NCI-H69 (cell line): ENCODE measurements at places on chromosomes 3 and 15.
A peak's percentile ranks its signal among the peaks of the same experiment; 100 is the strongest.

DNA sequence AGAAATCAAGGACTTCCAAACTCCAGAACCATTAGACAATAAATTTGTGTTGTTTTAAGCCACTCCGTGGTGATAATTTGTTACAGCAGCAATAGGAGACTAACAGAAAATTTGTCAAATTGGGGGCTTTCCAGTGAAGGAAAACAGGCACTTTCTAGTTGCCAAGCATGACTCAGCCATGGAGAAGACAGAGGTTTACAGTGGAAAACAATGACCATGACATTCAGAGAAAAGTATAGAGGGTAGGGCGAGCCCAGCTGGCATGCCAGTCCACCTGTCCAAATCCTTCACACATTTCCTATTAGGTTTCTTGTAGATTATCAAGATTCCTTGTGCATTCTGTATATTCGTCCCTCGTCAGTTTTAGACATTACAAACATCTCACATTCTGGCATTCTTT is 24.9 kb downstream of the SLCO2A1 start:
- DNase-seq: no peak

- peak; percentile 97 for DNase-seq
These were observed 508.5 kb upstream of the ATP11B start for GRCh38 chr3:182284793-182285192.

GRCh38 chr3:49248840-49249227 is 28.2 kb downstream of the C3orf62 start:
- no peak for DNase-seq

- DNase-seq: no peak
These were observed 39.8 kb upstream of the ZBTB38 start for GRCh38 chr3:141328286-141329166.

DNA sequence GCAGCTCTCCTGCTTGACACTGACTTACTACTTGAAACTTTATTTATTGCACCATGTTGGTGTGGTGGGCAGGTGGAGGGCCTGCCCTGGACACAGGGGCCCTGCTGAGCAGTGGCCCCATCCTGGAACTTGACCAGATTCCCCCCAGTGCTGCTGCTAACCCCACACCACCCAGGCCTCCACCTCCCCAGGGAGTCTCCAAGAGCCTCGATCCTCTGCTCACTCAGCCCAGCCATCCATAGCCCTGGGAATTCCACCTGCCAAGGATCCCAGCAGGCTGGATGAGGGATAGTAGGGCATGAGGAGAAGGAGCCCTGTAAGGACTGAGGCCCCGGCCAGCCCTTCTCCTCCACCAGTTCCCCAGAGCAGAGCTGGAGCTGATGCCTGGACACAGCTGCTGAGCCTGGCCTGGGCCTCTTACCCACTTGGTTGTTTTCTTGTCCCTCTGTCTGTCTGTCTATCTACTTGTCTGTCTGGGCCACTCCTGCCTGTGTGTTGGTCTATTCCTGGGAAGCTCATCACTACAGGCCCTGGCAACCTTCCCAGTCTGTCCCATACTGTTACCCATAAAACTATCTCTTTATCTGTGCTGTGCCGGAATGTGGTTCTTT is 2.8 kb downstream of the CHAC1 start:
- no peak for DNase-seq

- DNase-seq: peak; percentile 63
These were observed 30.0 kb upstream of the NR2E3 start for GRCh38 chr15:71780115-71780976.

GRCh38 chr3:28081533-28081947 is 159.9 kb upstream of the CMC1 start:
- no peak for DNase-seq

GRCh38 chr3:186097663-186098451 is 11.0 kb downstream of the ETV5 start:
- peak; percentile 88 for DNase-seq

DNA sequence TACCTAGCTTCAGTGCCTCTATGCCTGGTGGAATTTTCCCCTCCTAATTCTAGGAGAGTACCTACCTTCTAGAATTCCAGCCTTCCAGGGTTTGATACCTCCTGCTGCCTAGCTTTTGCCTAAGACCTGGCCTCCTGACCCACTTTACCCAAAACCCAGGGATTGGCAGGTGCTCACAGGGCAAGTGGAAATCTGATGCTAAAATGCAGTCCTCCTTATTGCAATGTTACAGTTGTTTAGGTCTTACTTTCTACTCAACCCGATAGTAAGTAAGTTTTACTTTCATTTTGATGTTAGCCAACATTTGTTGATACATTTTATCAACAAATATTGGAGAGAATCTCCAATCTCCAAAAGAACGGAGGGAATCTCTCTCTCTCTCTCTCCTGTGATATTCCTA is 275.9 kb downstream of the DOCK3 start:
- no peak for DNase-seq

DNA sequence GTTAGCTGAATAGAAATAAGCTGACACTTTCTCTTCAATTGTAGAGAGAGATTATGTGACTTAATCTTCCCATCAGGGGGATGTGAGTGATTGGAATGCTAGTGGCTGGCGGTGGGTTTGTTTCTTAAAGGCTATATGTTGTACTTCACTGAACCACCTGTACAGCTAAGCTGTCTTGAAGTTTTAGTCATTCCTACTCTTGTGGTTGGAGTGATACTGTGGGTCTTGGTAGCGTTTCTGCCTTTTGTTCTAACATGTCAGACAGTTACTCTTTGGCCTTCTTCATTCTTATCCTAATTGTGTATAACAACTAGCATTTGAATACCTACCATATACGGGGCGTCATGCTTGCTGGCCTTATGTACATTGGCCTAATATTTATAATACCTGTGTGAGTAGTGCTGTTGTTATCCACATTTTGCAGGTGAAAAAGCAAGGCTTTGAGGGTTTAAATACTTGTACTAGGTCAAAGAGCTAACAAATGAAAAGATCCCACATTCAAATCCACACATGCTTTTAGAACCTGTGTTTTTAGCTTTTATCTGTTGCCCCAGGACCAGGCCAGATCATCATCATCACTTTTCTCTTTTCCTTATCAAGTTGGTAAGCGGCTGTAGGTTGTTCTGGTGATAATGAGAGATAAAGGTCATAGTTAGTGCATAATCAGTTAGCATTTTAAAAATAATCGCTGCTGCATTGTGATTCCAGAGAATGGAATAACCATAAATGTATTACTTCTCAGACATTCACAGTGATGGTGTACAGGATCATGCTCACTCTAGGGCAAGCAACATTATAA is 50.2 kb downstream of the AKAP13 start:
- DNase-seq: no peak

DNA sequence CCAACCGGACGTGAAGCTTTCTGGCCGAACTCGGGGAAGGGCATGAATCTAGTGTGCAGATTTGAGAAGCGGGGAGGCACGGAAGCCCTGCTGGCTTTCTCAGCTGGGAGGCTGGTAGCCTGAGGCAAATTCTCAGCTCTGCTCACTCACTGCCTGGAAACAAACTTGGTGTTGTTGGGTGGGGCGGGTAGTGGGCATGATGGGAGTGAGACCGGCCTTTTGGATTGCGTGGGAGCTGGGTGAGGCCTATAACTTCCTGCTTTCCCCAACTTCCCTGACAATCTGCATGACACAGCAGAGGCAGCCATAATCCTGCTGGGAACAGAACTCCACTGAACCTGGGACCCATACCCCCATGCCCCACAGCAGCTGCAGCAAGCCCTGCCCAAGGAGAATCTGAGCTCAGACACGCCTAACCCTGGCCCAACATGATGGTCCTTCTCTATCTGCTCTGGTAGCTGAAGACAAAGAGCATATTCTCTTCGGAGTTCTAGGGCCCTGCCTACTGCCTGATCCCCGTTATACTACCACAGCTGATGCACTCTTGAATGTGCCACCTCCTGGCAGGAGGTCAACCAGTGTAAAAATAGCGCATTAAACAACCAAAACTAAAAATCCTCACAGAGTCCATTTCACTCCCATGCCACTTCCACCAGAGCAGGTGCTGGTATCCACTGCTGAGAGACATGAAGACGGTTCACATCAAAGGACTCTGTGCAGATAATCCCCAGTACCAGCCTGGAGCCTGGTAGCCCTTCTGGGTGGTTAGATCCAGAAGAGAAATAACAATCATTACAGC is 44.7 kb downstream of the CEP70 start:
- no peak for DNase-seq

GRCh38 chr3:189344996-189345395 is 173.2 kb downstream of the TPRG1 start:
- peak; percentile 73 for DNase-seq

GRCh38 chr3:128145279-128145678 is 8.0 kb upstream of the EEFSEC start:
- no peak for DNase-seq

DNA sequence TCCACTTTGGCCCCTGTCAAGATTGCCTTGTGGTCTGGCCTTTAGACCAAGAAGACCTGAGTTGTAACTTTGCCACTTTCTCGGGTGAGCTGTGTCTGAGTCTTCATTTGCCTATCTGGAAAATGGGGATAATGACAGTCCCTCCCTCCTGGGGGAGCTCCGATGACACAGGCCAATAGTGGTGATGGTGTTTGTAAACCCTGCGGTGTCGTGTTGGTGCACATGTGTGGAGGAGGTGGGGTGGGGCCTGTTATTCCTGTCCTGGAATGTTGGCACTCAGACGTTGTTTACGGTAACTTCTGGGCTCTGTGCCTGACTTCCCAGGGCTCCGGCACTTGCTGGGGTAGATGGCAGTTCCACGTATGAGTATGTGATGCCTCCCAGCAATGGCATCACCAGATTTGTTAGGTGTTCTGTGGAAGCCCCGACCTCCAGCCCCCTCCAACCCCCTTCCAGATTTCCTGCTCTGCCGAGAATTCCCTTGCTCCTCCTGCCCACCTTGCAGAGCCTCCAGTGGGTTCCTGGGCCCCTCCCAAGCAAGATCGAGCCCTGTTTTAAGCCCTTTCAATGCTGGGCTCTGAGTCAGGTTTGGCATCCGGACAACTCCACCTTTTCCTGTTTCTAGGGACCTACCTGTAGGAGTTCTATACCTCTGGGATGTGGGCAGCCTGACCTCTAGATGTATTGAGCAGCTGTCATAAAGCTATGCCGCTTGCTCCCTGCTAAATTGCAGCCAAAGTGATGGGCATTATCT is 31.4 kb downstream of the HRH1 start:
- DNase-seq: peak; percentile 8

GRCh38 chr3:69686056-69686455 is 53.2 kb upstream of the MITF start:
- DNase-seq: no peak

DNA sequence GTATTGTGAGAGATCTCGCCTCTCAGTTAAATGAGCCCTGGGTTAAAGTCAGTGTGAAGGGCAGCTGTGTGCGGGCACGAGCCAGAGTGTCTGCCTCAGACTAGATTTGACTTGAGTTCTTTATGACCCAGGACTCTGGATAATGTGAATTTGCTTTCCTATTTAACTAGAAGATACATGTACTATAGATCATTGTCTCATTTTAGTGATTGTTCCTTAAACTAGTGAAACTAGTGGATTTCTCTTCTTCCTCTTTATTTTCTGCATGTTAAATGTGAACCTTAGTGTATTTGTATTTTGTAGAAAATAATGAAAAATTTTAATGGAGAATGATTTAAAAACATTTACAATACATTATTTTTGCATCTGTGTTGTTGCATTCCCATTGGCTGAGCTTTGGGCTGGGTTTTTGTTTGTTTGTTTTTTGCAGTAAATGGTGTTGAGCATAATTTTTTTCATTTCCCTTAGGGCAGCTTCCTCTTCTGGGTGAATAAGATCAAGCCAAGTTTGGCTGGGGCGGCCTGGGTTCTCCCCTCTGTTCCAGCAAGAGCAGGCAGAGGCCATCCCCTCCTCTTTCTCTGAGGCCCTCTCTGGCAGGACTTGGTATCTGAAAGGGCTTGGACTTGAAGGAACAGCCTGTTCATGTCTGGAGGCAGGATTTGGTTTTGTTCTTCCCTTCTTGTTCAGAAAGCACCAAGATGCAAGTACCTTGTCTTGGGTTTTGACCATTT is 15.0 kb downstream of the GCSAM start:
- no peak for DNase-seq

DNA sequence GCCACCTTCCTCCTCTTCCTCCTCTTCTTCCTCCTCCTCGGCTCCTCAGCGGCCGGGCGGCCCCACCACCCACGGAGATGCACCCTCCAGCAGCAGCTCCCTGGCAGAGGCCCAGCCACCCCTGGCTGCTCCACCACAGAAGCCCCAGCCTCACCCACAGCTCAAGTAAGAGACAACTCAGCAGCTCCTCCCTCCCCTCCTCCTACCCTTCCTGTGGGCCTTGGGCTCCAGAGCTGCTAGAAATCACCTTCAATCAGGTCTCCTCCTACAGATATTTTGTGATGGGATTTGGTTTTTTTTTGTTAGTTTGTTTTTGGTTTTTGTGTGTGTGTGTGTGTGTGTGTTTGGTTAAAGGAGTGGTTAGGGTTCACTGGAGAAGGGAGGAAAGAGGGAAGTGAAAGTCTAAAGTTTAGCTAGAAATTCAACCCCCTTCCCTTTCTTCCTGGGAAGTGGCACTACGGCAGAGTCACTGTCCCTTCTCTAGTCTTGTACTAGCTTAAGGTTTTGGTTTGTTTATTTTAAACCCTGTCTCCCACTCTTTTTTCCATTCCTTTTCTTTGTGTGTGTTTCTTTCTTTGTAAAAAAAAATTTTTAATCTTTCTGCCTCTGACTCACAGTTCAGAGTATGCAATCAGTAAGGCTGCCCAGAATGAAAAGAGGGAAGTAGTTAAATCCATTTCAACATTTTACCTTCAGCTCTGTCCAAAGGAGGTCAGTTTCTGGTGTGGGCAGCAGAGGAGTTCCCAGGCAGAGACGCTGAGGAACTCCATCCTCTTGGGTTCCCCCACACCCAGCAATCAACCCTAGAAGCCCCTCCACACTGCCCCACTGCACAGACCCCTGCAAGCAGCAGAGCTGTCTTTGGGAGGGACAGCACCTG is 29.0 kb upstream of the TIMP4 start:
- DNase-seq: no peak

DNA sequence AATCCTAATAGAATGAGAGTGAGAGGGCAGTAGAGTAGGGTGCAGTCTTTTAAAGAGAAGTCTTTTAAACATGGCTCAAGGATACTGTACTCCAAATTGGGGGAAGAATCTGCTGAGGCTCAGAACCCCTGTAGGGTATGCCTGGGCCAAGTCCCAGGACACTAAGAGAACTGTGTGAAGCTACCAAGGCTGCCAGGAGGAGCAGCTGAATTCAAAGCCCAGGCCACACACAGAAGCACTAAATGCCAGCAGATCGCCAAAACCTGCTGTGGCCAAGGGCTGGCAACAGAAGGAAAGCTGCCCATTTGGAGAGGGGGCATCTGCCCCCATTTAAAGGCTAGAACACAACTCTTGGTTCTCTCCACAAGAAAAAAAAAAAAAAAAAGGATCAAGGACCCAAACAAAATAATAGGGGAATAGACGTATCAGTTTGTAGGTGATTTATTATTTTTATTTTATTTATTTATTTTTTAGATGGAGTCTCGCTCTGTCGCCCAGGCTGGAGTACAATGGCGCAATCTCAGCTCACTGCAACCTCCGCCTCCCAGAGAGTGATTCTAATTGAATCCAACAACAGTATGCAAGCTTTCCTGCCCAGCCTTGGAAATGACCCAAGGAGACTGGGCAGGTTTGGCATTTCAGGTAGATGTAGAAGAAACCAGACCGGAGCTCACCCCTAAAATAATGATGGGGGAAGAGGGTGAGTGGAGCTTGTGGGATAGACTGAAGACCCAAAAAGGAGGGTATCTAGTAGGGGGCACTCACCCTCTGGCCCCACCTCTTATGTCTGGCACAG is 279.0 kb upstream of the WNT5A start:
- no peak for DNase-seq

- DNase-seq: peak; percentile 39
These were observed 4.0 kb downstream of the TRAT1 start for GRCh38 chr3:108826309-108827187.
